ENCODE measurements at places on chromosomes 1 and 21.

- no peak for DNase-seq
Measured at GRCh38 chr1:236010443-236010842, 54.4 kb downstream of the NID1 start.

DNA sequence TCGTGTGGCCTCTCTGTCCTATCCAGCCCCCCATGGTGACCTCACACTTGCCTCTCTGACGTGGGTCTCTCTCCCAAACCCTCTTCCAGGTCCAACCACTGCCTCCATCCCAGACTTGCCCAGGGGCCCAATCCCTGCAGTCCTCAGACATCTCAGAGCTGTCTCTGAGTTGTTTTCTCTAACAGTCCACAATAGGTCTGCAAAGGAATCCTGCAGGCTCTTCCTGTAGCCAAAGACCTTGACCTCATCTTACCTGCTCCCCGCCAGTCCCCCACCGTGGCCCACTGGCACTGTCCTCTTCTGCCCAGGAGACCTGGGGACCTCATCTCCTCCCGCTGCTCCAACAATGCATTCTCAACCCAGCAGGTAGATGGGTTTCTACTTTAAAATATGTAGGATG is 10.0 kb downstream of the RNF187 start:
- DNase-seq: no peak

GRCh38 chr1:48181669-48182367 is 40.7 kb upstream of the SLC5A9 start:
- no peak for DNase-seq

DNA sequence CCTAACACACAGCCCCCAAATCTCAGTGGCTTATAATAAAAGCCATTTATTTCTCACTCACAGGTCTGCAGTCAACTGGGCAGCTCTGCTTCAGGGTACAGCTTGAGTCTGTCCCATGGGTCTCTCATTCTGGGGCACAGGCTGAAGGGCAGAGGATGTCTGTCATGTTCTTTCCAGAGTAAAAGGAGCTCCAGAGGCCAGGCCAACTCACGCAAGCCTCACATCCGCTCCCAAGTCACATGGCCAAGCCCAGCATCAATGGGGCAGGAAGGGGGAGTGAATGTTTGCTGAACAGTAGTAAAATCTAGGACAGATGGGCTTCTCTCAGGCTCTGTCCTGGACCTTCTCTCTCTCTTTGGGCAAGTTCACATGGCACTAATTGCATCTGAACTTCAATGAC is 7.1 kb upstream of the SSBP3 start:
- peak; percentile 63 for DNase-seq

- no peak for DNase-seq
Measured at GRCh38 chr1:167641786-167642500, 11.9 kb downstream of the RCSD1 start.

- DNase-seq: no peak
Measured at GRCh38 chr1:226990133-226990716, 50.1 kb downstream of the COQ8A start.

GRCh38 chr1:35603468-35603867 is 30.4 kb downstream of the TFAP2E start:
- DNase-seq: no peak

- peak; percentile 59 for DNase-seq
Measured at GRCh38 chr1:55813618-55814017, 598.5 kb upstream of the USP24 start.

DNA sequence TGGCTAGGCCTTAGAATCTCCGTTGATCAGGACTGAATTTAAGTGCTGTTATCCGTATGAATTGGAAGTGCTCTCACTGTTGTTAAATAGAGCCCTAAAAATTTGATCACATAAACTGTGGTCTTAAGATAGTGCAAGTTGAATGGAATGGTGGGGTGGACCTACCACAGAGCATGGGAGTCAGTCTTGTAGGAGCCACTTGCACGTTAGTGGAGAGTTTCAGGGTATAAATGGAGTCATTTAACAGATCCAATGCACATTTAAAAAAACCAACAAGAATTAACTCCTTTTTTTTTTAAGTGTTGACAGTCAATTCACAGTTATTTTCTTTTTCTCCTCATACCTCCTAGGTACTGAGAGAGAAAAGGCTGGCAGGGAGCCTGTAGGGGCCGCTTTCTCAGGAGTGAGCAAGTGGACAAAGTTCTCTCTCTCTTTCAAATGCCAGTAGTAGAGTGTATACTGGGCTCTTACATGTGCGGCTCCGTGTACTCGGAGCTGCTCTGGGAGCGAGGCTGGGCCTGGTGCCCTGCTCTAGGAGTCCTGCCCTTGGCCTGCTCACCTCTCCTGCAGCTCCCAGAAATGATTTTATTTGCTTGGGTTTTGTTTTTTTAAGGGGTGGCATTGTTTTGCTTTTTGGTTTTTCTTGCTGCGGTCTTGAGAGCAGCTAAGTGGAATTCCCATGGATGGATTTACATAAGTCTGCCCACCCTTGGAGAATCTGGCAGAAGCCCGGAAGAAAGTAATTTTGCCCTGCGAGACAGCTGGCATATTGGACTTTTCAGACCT is 91.3 kb downstream of the ATP5PO start:
- DNase-seq: no peak

DNA sequence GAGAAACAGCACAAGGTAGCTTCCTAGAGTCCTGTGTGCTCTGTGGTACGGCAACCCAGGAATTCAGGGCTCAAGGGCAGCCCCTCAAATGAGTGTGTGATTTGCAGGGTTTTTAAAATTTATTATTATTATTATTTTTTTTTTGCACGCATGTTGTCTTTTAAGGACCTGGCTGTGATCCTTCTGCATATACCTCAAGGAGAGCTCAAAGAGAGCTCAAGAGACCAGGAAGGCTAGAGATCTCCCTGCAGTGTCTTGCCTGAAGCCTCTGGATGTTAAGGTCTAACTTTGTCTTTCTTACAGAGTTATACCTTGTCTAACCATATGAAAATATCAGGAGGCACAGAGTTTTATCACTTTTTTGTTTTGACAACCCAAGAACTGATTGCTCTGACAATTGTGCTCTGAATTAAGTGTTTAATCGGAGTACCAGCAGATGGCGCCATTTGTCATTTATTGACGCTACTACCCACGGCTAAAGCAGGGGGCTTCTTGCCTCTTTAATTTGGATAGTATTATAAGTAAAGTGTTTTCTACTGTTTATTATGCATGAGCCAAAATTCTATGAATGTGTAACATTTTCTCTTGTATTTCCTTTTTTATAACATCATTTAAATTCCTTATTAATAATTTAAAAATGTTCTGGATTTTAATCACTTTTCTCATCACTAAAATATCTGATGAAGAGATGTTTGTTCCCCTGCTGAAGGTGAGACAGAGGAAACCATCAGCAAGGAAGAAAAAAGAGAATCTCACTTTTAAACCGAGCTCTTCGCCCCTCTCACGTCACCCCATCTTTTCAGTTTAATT is 35.8 kb upstream of the LMO4 start:
- DNase-seq: peak; percentile 59

DNA sequence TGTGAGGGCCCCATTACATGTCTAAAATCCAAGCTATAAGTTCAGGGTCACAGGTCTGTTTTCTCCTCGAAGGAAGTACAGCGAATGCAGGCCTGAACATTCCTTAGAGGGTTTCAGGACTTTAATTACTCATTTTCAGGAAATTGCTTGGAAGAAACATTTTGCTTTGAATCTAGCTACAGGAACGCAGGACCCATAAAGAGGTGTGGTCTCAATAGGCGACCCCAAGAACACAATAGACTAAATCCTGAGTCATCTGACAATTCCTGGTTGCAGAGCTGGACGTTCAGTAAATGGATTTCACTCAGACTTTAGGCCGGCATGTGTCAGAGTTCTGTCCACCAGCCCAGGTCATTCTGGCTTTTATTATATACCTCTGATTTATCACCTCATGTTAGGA is 1.0 kb upstream of the ERG start:
- DNase-seq: no peak

DNA sequence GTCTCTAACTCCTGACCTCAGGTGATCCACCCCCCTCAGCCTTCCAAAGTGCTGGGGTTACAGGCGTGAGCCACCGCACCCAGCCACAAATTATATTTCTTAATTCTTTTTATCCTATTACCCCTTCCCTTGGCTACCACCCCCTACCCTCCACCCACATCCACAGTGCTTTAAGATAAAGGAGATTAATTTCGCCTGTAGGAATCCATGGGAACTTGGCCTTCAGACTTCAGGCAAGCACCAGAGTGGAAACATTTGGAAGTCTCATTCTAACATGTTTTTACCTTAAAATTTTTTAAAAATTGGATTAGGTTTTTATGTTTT is 10.4 kb downstream of the CNST start:
- DNase-seq: no peak

DNA sequence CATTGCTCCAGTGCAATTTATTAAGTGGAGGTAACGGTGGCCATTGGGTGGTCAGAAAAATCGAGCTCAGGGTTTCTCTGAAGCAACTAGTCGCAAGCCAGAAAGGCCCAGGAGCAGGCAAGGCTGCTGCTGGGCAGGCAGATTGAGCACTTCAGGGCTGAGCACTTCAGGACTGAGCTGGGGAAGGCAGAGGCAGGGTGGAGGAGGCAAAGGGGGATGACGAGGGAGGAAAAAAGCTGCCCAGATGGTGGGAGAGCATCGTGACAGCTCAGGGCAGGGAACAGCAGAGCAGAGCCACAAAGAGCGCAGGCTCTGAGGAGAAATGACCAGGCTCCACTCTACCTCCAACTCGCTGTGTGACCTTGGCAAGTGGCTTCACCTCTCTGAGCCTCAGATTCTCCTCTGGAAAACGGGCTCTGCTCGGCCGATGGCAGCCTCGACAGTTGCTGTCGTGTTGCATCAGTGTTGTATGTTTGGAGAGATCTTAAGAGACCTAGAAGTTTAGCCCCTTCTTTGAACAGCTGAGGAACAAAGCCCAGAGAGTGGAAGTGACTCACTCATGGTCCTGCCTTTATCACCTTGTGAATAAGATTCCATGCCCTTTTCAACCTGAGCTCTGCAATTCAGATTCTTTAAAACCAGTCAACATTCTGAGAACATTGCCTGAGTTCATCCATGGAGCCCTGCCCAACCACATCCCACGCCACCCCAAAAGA is 141.4 kb downstream of the SYF2 start:
- no peak for DNase-seq

DNA sequence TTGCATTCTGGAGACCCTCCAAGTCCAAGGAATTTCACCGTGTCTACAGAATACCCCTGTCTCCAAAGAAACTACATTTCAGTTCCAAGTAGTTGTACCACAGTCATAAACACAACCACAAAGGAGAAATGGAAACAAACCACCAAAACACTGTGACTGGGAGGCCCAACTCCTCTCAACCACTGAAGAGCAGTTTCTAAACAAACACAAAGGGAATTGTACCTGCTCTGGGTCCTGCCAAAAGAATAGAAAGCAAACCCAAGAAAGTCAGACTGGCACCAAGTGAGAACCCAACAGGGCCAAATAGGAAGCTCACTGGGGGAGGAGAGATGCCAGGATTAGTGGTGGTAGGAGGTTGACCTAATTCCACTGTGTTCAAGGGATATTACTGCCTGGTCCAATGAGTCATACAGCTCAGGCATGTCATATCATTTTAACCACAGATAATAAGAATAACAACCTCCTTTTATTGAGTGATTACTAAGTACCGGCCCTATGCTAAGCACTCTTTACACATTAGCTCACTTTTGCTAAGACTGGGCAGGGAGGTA is 123.9 kb upstream of the PPP2R5A start:
- DNase-seq: peak; percentile 83

- no peak for DNase-seq
Measured at GRCh38 chr1:181730606-181731005, 247.3 kb downstream of the CACNA1E start.

DNA sequence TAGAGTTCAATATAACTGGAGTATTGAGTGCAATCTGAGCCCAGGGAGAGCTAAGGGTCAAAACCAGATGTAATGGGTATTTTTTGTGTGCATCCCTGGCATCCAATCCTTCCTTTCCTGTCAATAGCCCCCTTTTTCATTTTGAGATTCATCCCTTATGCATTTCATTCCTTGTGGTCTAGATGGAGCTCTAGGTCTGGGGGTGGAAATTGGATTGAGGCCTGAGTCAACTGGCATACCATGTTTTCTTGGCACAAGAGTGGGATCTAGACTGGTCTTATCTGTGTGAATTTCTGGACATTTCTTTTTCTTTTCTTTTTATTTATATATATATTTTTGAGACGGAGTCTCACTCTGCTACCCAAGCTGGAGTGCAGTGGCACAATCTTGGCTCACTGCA is 67.3 kb upstream of the RAB3GAP2 start:
- no peak for DNase-seq

DNA sequence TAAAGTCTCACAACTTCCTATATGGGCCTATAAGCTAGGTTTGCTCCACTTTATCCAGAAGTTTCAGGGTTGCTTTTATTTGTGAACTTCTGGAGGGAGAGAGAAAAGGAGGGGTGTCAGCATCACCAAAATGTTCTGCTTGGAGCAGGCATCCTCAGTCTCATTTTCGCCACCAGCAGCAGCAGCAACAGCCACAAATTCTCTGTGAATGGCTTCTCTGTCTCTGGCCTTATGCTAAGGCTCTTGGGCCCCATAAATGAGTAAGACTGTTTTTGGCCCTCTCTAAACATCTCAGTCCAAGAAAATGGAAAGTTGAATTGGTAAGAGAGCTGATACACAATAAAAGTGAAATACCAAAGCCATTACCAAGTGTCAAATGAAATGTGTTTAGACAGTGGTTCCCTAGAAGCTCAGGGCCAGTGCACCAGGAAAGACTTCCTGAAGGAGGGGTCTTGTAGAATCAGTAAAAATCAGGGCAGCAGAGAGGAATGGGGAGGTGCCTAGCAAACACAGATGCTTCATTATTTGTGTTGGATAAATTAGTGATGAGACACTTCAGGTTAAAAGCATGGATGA is 53.0 kb upstream of the SPATA6 start:
- no peak for DNase-seq

DNA sequence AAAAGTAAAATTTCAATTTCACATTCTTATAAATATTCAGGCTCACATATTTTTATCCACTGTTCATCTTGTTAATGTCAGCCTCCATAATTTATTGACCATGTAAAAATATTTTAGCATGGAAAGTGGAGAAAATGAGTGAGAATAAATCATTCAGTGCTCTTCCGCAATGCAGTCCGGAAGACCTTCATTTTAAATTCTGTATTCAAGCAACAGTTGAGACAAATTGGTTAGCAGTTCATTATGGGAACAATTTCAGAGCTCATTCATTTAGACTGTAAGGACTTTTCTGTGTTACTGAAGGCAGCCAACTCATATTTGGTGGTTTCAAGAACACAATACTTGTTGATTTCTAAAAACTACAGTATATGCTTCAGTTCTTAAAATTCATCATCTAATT is 97.8 kb downstream of the TYW3 start:
- no peak for DNase-seq

- no peak for DNase-seq
Measured at GRCh38 chr1:31588751-31589515, 12.6 kb downstream of the TINAGL1 start.

DNA sequence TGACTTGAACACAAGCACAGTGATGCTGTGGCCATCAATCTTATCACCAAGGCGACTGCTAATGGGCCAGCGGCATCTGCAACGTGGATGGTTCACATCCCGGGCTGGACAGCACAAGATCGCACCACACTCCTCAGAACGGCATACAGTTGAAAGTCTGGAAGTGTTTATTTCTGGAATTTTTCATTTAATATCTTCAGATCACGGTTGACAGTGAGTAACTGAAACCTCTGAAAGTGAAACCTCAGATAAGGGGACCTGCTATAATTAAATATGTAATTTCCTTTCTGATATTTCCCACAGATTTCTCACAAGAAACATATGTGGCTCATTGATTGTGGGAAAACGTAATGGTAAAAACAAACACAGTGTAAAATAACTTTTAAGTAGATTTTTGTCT is 83.7 kb downstream of the POFUT2 start:
- no peak for DNase-seq

Data from EL (cell line).